LNCaP clone FGC (cell line): ENCODE measurements at places on chromosomes 2 and 18.
A peak's percentile ranks its signal among the peaks of the same experiment; 100 is the strongest.

DNA sequence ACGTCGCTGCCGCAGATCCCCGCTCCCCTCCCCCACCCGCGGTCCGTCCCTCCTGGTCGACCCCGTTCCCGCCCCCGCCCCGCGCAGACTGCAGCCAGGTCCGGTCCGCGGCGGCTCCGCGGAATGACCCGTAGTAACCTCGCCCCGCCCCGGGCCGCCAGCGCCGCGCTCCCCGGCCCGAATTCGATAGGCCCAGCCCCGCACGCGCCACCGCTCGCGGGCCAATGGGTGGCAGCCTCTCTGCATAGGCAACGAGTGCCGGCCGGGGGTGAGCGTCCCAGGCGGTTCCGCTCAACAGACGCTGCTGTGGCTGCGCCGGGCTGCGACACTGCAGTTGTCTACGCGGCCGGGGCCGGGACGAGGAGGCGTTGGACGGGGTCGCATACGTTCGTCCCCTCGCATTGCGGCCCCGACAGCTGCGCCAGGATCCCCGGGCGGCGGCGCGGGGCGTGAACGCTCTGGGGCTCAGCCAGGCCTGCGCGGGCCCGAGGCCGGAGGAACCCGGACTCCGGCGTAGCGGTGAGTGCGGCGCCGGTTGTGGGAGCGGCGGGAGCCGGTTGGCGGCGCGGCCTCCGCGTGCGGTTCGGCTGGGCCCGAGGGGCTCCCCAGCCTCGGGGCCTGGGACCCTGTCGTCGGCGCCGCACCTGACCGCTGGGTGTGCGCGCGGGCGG lies at the start of gene ACSL3:
Gene ACSL3, plus strand, starts transcription at position 297 of the 671 bp plus-strand sequence. CDS start 47,737 bp downstream, outside the sequence.
- peak; percentile 69 for DNase-seq

GRCh38 chr2:160474891-160475787 lies 18.5 kb downstream of the RBMS1 start:
- no peak for DNase-seq

- DNase-seq, result no peak
Observed at GRCh38 chr18:27789406-27789805, 387.5 kb downstream of the CDH2 start.

DNA sequence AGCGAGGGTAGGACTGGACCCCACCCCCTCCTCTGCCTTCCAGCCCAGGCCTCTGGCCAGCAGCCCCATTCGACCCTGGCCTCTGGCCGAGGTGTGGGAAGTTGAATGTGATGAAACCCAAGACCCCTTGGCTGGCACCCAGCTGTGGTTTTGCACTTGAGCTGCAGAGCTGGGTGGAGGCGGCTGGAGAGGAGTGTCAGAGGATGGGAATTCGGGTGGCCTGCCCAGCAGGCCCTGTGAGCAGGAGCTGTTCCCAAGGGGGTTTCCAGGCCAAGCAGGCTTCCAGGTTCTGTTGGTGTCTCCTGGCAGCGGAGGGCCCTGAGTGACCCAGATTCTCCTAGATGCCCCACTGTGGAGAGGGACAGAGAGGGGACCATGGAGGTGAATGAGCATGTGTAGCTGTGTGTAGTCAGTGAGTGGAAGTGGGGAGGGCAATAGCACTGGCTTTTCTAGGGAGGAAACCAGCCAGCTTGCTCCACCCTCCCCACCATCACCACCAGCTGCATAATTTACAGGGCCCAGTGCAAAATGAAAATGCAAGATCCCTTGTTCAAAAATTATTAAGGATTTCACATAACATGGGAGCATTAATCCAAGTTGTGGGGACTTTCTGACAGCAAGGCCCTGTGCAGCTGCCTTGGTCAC lies 172.2 kb upstream of the HAAO start:
- DNase-seq, result no peak

- DNase-seq, result no peak
Observed at GRCh38 chr2:49598231-49598630, 443.9 kb upstream of the FSHR start.

- no peak for DNase-seq
Observed at GRCh38 chr2:182550234-182550633, 123.4 kb upstream of the PDE1A start.

GRCh38 chr2:84443477-84443876 lies 15.6 kb downstream of the SUCLG1 start:
- no peak for DNase-seq

DNA sequence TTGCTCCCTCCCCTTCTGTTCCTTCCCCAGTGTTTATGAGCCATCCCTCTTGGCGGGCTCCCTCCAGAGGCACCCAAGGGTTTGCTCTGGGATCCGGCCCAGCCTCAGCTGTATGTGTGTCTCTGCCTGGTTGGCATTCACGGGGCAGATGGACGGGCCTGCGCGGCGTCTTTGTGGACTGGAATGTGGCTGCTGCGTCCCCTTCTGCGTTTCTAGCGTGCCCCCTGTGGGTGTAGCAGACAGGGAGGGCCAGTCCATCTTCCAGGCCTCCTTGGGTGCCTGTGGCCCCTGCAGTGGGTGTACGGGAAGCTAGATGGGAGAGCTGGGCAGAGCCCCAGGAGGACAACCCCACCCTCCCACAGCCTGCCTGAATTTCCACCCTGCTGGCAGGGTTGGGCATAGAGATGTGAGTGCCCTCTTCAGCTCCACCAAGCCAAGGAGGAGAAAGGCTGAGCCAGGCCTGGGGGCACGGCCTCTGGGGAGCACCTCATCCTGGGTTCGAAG lies 15.7 kb downstream of the GPC1 start:
- DNase-seq, result no peak

- no peak for DNase-seq
Observed at GRCh38 chr2:21288739-21289520, 165.2 kb downstream of the TDRD15 start.

DNA sequence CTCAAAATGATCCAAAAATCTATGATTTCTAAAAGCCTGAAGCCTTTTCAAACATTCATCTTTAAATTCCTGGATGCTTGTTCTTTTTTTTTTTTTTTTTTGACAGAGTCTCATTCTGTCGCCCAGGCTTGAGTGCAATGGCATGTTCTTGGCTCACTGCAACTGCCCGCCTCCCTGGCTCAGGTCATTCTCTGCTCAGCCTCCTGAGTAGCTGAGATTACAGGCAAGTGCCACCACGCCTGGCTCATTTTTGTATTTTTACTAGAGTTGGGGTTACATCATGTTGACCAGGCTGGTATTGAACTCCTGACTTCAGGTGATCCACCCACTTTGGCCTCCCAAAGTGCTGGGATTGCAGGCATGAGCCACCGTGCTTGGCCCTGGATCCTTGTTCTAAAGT lies 649.5 kb downstream of the XIRP2 start:
- DNase-seq, result no peak

DNA sequence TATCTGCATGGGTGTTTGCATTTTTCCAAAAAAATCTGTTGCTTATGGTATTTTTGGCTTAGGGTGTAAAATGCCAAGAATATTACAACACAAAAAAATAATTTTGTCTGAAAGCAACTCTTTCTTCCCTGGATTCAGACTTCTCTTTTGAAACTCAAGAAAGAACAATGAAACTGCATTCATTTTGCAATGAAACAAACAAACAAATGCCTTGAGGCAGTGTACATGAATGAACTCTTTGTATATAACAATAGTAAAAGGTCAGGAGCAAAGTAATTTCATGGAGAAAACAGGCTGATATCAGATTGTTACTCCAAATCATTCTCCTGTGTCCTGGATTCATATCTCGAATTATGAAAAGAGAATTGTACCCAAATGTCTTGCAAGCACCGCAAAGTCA lies 301.6 kb upstream of the CDH20 start:
- DNase-seq, result no peak

DNA sequence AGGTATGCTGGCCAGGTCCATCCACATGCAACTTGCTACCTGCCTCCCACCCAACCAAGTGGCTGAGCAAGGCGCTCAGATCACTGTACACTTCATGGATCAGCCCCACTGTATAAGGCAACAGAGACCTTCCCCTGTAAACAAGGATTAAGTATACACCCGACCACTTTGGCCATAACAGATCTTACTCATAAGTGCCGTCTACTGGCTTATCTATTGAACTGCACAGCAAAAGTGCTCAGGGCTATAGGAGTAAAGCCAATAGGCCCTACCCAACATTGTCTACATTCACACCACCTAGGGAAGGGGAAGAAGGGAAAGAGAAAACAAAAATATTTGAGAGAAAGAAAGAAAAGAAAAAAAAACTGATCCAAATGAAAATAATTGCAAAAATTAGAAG lies 663.9 kb upstream of the LRRTM1 start:
- DNase-seq, result no peak

DNA sequence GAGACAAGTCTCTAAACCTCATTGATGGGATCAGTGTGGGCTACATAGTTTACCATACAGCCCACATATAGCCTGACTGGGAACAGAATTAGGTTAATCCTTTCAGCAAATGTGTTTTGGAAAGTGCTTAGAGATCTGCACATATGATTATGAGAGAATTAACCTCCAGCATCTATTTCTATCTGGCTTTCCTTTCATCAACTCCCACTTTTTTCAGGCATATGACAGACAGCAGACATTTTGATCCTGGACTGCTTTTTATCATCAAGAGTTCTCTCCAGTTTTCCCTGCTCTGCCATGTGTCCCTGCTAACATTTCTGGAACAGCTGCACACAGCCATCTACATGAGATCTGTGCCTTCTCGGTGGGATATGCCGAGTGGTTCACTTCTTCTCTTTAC lies 139.5 kb upstream of the LRP1B start:
- no peak for DNase-seq

- DNase-seq, result no peak
Observed at GRCh38 chr2:171592036-171592555, 69.8 kb downstream of the CYBRD1 start.

DNA sequence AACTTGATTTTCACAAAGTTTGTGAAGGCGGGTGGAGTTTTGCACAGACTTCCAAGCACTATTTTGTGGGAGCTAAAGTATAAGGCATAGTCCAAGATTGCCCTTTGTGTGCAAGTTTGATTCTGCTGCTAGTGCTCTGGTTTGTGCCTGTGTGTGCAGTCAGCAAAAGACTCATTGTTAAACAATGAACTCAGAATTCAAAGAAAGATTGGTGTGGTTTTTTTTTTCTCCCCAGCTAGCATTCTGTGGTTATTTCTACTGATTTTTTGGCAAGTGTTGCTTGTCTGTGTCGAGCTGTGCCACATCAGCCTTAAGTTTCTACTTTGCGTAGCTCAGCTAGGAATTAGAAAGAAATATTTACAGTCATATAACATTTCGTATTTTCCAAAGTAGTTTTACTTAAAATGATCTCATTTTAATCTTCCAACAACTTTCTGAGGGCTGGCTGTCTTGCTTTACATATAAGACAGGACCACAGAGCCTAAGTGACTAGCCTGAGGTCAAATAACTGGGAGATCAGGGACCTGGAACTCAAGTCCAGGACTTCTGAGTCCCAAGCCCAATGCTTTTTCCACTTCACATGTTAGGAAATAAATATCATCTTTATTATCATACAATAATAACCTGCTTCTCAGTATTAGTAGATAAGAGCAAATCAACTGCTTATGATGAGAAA lies 69.8 kb downstream of the BABAM2 start:
- no peak for DNase-seq

DNA sequence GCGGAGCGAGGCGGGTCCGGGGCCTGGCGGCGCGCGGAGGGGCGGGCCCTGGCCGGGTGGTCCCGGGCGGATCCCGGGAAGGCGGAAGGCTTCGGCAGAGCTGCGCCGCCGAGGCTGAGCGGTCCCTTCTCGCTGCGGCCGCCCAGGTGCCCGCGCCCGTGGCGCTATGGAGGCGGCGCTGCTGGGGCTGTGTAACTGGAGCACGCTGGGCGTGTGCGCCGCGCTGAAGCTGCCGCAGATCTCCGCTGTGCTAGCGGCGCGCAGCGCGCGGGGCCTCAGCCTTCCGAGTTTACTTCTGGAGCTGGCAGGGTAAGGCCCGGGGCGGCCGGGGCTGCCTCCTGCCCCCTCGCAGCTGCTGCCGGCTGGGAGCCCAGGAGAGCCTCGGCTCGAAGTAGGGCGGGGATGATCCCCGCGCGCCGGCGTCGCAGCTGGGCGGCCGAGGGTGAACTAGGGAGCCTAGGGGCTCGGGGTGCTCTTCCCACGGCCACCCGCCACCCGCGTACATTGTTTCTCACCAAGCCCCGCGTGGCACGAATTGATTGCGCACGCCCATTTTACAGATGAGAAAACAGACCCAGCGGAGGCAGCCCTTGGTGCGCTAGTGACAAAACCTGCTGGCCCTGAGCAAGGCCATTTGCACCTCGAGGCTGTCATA lies at the start of gene SLC66A3:
Gene SLC66A3, plus strand, starts transcription at position 87 of the 655 bp plus-strand sequence. Its CDS starts 80 bp downstream, at position 167.
- DNase-seq, result peak; percentile 38

DNA sequence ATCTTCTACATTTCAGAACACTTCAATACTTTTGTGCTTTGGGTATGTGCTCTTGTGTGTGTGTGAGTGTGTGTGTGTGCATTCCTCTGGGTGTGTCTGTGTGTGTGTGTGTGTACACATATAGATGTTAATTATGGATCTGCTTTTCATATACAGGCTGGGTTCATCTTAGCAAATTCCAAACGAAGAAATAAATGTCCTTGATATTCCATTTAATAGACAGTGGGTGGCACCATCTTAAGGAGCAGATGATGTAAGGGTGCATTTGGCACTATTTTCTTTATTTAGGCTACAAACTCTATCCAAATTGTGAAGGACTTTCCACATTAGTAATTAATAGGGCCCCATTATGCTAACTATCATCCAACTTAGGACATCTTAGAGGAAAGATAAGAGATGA lies 425.8 kb upstream of the POU3F3 start:
- DNase-seq, result no peak

GRCh38 chr2:127674241-127675209 lies 805 bp downstream of the LIMS2 start:
- no peak for DNase-seq

DNA sequence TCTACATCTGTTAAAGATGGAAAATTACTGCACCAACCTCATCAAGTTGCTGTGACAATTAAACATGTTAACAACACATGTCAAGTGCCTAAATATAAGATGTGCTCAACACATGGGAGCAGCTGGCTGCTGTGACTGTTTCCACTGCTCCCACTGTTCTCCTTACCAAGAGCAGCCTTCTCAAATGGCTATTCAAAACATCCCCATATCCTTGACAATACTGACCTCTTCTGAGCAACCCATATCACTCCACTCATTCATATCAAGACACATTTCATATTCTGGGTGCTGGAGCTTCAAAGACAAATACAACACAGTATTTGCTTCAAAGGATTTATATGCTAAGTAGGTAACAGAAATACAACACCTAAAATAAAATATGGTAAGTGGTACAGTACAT lies 60.3 kb downstream of the PIAS2 start:
- no peak for DNase-seq

DNA sequence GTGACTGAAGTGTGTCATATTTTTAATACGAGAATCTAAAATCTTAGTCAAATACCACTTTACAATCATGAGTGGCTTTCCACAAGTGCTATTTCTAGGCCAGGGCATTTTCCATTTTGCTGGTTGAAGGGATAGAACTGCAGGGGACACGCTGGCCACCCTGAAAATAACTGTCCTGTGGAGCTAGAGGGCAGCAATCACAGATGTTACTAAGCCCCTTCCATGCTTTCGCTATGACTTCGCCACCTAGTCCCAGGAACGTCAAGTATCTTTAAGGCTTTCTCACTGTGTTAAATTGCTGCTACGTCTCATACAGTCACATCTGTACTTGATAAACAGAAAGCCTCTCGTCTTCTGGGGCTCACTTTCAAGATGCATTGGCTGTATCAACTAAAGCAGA lies 171.8 kb downstream of the CDH2 start:
- DNase-seq, result no peak
